ENCODE measurements at places on chromosomes 3 and 15.

DNA sequence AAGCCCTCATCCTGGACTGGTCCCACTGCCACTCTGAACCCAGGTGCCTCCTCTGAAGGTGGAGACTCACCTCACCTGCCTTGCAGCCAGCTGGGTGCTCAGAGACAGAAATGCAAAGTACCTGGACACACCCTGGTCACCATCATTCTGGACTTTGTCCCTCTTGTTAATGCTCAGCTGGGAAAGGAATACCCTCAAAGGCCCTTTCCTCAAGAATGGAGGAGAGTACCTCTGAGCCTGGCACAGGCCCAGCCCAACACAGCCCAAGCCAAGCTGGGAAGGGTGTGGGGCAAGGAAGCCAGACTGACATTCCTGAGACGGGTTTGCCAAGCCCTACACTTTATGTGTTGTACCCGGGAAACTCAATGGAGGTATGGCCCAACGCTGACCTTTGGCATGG is 983 bp upstream of the ALAS1 start:
- DNase-seq = no peak

DNA sequence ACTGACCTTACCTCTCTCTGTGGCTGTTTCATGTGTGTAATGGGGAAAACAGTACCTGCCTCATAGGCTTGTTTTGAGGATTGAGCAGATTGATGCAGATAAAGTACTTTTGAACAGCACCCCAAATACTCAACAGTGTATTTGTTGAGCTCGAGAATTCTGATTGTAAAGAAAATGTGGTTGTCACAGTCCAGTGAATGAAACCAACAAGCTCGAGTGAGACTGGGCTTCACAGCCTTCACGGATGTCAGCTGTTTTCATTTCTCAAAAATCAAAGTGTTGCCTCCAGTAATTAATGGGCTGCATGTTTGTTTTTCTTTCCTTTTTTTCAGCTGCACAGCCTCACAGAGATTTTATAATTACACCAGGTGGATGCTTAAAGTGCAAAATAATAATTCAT is 43.7 kb downstream of the PARP15 start:
- no peak for DNase-seq

DNA sequence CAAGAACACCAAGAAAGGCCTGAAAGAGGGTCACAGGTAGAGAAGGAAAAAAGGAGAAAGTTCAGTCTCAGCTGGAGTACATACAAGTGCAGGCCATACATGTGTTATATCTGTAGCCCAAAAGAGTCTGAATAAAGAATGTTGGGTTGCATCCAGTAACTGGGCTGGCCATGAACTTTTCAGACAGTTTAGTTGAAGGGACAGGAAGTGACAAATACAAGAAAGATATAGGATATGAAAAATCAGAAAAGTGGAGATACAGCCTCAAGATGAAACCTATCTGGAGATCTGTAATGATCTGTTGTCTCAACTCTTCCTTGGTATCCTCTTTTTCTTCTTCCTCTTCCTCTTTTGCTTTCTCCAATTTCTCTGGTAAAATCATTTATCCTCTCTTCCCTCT is 671.7 kb downstream of the MECOM start:
- no peak for DNase-seq

- DNase-seq = no peak
Observed at GRCh38 chr3:192687488-192688152, 39.7 kb downstream of the FGF12 start.

GRCh38 chr3:64832098-64832497 is 144.3 kb upstream of the ADAMTS9 start:
- DNase-seq = no peak

- DNase-seq = no peak
Observed at GRCh38 chr15:89948796-89949195, 36.0 kb upstream of the ARPIN start.

All from HTR-8/SVneo (cell line).